ENCODE measurements at places on chromosomes 7 and 10.

GRCh38 chr10:77552252-77552651 lies 85.4 kb downstream of the KCNMA1 start:
- no peak for DNase-seq

- DNase-seq = no peak
These were observed 137.9 kb downstream of the GLI3 start for GRCh38 chr7:42099066-42099465.

DNA sequence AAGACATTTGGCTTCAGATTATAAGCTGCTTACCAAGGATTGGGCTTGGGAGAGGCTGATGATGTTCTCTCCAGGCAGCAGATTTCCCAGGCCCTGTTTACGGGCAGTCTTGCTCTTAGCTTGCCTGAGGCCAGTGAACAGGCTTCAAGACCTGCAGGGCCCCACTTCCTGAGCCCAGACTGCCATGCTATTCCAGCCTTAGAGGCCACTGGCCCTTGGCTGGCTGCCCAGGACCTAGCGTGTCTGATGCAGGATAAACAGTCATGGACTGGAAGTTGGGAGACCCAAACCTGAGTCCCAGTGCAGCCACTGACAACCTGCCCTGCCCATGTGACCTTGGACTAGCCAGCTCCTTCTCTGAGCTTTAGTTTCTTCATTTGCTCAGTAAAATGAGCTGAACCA lies 2.9 kb downstream of the PRXL2A start:
- DNase-seq = no peak

DNA sequence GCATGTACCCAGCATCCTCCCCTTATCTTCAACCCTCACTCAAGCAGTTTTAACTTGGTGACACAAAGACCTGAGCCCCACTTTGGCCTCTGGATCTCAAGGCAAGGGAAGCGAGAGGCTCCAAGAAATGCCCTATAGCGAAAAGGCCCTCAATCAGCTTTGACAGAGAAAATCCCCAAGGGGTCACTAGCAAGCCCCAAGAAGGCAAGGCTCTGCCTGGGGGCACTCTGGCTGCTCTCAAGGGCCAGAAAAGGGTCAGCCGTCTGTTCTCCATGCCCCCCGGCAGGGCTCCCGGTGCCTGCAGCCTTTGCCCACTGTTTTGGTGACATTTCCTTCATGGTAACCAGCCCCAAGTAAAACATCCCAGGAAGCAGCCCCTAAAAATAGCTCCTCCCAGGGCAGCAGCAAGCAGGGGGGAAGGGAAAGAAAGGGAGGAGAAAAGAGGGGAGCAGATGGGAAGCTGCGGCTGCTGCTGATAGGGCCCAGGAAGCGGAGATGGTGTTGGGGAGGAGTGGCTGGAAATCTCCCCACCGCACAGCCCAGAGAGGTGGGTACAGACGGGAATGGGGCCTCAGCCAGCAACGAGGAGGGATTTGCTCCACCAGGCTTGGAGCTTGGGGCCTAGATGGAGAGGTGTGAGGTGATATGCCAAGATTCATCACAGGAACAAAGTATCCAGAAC lies 7.1 kb downstream of the CAMK2G start:
- peak; percentile 44 for DNase-seq

- peak; percentile 31 for DNase-seq
These were observed 235.1 kb downstream of the SEMA3E start for GRCh38 chr7:83413831-83414230.

- no peak for DNase-seq
These were observed 137.9 kb downstream of the GRM8 start for GRCh38 chr7:127114742-127115265.

DNA sequence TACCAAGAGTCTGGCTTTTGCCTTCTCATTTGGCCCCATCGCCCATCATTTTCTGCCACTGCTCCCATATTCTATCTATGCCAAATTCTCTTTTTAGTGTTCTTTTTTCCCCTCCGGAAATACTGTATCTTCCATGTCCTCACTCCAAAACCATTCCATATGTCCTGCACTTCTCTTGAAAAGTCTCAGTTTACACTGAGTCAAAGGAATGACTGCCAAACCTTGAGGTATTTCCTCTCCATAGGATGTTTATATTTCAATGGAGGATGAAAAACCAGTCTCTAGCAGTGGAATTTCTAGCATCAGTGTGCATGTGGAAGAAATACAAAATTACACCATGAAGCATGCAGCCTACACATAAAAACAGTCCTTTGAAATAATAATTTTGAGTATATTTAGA lies 121.4 kb upstream of the PHYHIPL start:
- peak; percentile 86 for DNase-seq

DNA sequence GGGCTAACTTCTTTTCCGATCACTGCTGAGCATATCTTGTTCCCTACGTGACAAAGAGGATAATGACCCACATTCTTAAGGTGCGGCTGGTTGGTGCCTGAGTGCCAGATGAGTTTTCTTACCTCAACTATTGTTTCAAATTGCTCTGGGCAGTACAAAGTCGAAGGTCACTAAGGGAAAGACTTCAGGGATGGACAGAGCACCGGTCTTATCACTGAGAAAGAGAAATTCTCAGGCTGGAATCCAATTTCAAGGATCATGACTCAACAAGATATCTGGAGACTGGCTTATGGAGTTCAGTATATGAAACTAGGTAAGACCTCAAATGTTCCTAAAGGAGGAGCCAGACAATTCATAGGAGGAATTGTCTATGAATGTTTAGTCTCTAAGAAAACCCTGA lies 780.3 kb downstream of the SUGCT start:
- DNase-seq = no peak

GRCh38 chr7:7857143-7857583 lies 111.4 kb upstream of the GLCCI1 start:
- no peak for DNase-seq

GRCh38 chr7:132580717-132581285 lies 4.5 kb upstream of the PLXNA4 start:
- DNase-seq = peak; percentile 80

DNA sequence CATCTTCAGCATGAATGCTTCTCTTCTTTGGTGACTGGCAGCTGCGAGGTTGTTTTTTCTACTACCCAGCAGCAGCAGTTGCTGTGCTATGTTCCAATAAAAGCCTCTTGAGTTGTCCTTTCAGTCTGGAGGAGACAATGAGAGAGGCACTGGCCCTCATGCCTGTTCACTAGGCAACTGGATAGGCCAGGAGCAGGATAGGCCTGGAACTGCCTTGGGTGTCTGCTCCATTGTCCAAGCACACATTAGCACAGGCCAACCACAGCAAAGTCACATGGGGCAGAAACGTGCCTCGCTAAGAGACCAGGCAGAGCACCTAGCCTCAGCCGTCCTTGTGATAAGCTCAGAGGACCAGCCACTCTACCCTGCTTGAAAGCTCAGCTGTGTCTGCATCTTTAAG lies 76.9 kb upstream of the PDCD4 start:
- no peak for DNase-seq

- no peak for DNase-seq
These were observed 34.4 kb downstream of the CCDC71L start for GRCh38 chr7:106626376-106627164.

DNA sequence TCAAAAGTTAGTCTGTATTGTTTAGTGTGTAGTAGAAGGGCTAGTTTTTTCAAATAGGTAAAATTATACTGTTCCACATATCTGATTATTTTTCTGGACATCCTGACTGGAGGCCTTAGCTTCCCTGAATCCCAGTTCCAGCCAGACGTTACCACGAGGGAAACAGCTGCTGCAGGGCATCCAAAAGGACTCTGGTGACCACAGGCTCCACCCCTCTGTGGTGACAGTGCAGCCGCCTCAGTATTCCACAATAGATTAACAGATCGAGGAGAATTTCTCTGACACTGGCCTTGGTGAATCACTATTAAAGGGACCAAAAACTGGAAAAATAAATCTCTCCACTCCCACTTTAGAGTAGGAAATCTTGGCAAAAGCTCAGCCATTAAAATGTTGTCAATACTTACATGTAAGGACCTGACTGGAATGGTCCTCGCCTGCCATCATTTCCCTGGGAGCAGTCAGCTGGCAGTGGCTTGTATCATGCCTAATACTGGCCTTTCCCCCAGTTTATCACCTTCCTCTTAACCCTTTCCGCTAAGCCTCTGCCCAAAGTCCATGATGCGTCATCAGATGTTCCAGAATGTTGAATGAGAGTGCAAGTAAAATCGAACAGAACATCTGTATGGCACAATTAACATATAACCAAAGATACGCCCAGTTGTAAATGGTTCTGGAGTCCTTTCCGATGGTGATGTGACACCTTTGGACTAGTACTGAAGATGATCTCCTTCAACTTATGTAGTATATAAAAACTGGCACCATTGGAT lies 31.6 kb downstream of the ENO4 start:
- DNase-seq = no peak

DNA sequence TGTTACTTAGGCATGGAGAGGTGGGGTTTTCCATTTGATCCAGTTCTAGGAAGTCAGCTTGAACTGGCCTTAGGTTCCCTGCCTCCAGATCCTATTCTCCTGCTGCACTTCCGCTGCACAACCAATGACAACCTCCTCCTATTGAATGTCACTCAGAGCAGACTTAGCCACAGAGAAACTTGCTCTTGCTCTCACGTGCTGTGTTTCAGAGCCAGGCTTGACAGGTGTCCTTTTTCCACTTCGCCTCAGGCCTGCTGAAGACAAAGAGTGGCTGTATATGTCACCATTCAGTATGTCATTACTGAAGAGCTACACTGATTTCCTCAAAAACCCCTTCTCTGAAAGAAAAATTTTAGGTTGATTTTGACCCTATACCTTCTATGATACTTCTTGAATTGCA lies 115.4 kb upstream of the ETV1 start:
- DNase-seq = no peak

DNA sequence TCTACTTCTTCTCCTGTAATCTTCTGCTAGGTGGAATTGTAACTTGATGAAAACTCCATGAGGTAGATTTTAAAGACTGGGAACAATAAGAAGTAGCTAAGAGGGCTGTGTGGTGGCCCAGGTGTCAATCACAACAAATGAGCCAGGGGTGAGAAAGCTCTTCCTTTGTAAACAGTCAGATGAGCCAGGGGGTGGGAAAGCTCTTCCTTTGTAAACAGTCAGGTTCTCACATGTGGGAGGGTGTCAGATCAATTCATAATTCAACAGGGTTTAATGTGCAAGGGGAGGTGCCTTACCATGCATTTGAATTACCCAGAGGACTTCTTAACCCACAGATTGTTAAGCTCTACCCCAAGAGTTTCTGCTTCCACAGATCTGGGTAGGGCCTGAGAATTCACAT lies 312.4 kb upstream of the AUTS2 start:
- DNase-seq = no peak

GRCh38 chr10:12360461-12360860 lies 11.1 kb downstream of the CAMK1D start:
- DNase-seq = no peak

DNA sequence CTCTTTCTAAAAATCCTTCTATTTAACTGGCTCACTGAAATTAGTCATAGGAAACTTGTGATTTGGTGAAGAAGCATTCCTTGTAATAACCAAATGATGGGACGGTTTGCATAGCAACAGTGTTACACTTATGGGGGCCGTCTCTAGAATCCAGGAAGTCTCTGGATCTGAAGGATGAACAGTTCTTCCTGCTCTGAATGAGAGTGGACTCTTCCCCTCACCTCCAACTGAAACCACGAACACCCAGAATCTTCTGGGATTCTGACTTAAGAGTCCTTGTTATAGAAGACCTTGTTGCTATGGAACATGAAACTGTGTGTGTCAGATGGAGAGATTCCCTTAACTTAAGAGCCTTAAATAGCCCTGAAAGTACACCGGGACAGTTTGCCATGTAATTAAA lies 23.2 kb downstream of the NOLC1 start:
- DNase-seq = peak; percentile 73

GRCh38 chr7:19119870-19120486 lies 2.5 kb upstream of the TWIST1 start:
- DNase-seq = no peak

GRCh38 chr10:129594811-129595210 lies 127.8 kb downstream of the MGMT start:
- DNase-seq = no peak

Measured in fibroblast of skin of right quadriceps (primary cell).